Stimulated activated CD8-positive, alpha-beta memory T cell treated with anti-CD3 and anti-CD28 coated beads, Interleukin-4, amount 100 ng/mL, for 1 hour (primary cell): ENCODE measurements at places on chromosomes 2 and 18.

- DNase-seq: no peak
These were observed 239.8 kb upstream of the ZEB2 start for GRCh38 chr2:144759746-144760145.

DNA sequence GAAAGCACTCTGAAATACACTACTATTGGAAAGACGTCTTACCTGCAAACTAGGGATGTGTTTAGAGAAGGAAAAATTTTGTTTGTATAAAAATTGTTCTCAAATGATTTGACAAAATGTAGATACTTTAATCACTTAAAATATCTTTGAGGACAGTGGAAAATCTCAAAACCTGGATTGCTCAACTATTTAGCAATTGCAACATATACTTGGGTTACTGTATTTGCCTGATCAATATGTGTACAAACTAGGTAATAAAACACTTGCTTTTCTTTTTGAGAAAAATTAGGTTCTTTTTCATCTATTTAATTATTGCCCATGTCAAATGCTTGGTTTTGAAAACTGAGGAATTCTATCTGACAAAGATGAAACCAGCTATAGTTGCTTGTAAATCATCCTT lies 60.9 kb downstream of the CPS1 start:
- DNase-seq: no peak

DNA sequence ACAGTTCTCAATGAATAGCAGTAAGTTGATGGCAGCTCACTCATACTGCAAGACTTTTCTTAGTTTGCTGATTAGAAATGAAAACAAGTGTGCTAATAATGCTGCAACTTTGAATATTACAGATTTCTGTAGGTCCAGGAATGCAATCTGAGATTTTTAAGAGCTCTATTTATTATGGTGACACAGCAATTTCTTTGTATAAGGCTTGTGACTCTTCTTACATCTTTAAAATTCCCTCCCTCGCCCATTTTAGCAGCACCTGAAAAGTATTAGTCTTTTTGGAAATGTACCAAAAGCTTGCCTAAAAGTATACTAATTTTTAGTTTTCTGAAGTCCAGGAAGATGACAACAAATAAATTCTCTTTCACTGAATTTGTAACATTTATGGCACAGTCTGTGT lies 4.4 kb upstream of the HTR2B start:
- DNase-seq: no peak

GRCh38 chr2:158154596-158154995 lies 52.9 kb downstream of the UPP2 start:
- DNase-seq: no peak

DNA sequence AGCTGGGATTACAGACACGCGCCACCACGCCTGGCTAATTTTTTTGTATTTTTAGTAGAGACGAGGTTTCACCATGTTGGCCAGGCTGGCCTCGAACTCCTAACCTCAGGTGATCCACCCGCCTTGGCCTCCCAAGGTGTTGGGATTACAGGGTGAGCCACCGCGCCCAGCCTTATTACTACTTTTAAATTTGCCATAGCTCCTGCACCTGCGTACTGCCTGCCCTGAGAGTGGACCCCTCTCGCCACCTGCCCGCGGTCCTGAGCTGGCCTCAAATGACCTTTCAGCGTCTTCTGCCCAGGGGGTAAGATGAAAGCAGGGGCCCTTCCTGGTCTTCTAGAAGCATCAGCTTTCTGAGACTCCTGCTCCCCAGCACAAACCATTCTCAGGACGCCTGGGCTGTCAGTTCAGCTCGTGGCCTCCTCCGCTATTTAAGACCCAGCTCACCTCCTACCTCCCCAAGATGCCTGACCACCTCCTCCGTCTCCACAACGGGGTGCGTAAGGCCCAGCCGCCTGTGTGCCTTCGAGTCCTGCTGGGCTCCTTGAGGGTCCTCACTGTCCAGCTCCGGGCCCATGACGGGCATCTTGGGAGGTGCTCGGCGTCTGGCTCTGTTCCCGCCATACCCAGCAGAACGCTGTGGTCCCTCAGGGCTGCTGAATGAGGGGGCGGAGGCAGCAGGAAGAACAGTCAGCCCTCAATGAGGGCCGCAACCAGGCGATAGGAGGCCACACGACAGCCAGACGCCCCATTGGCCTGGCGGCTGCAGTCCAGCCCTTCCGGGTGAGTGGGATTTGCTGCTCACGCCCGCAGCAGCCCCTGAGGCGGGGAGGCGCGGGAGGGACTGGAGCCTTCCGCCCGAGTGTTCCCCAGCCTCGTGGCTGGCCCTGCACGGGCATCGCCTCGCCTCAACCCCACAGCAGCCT lies 266.6 kb downstream of the TFCP2L1 start:
- DNase-seq: no peak

GRCh38 chr2:192854706-192855105 lies 660.0 kb upstream of the TMEFF2 start:
- DNase-seq: no peak

GRCh38 chr18:25449046-25449445 lies 97.1 kb upstream of the ZNF521 start:
- DNase-seq: no peak

- no peak for DNase-seq
These were observed 11.6 kb downstream of the TTR start for GRCh38 chr18:31603315-31603714.

GRCh38 chr18:11974741-11975325 lies 6.5 kb upstream of the IMPA2 start:
- no peak for DNase-seq

GRCh38 chr2:154375579-154375931 lies 322.9 kb upstream of the KCNJ3 start:
- DNase-seq: no peak

DNA sequence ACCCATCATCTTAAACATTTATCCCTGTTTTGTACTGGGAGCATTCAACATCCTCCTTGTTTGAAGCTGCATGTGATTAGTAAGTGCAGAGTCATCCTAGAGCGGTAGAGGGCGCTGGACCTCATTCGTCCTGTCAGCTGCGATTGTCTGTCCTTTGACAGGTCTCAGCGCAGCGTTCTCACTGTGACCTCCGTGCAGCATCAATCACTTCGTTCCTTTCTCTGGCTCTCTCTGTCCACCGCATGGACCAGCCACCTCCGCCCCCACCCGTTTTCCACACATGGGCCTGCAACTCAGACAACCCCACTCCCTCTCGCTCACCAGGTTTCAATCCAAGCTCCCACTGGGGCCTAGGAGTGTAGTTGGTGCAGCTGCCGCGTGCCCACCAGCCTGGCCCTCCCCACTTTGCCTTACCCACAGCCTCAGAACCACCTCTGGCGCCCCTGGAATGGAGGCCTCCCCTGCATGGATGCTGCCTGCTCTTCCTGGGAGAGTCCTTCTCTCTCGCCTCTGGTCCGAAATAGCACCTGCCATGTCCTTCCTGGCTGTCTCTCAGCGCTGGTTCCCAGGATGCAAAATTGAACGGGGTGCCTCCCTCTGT lies 90.5 kb downstream of the NDUFA10 start:
- no peak for DNase-seq

- no peak for DNase-seq
These were observed 81.5 kb downstream of the STPG4 start for GRCh38 chr2:47073641-47074040.

GRCh38 chr18:25830787-25831186 lies 259.6 kb downstream of the SS18 start:
- DNase-seq: no peak

GRCh38 chr2:119711352-119711751 lies 32.4 kb downstream of the TMEM177 start:
- DNase-seq: no peak

- DNase-seq: no peak
These were observed 750 bp upstream of the RIOK3 start for GRCh38 chr18:23452347-23452727.

DNA sequence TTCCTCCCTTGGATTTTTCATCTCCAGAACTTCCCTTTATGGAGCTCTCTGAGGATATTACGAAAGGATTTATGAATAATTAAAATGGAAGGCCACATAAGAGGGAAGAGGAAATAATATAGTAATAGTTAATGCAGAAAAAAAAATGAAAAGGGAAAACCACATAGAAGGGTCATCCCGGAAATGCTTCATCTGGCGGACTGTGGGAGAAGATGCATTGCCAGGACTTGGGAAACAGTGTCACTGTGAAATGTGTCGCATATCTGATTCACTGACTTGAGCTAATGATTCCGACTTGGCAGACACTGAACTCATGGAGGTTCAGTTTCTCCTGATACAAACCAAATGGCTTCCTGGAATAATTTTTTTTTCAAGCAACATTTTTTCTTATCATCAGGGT lies 129.9 kb upstream of the RMP24 start:
- DNase-seq: no peak

GRCh38 chr2:121408641-121409040 lies 122.0 kb upstream of the RNU4ATAC start:
- DNase-seq: no peak

- no peak for DNase-seq
These were observed 32.3 kb upstream of the ZBTB7C start for GRCh38 chr18:48441405-48441881.

- no peak for DNase-seq
These were observed 2.0 kb upstream of the MYO1B start for GRCh38 chr2:191243154-191243553.

GRCh38 chr2:219552382-219553167 lies 8.7 kb downstream of the TMEM198 start:
- DNase-seq: peak; percentile 60

DNA sequence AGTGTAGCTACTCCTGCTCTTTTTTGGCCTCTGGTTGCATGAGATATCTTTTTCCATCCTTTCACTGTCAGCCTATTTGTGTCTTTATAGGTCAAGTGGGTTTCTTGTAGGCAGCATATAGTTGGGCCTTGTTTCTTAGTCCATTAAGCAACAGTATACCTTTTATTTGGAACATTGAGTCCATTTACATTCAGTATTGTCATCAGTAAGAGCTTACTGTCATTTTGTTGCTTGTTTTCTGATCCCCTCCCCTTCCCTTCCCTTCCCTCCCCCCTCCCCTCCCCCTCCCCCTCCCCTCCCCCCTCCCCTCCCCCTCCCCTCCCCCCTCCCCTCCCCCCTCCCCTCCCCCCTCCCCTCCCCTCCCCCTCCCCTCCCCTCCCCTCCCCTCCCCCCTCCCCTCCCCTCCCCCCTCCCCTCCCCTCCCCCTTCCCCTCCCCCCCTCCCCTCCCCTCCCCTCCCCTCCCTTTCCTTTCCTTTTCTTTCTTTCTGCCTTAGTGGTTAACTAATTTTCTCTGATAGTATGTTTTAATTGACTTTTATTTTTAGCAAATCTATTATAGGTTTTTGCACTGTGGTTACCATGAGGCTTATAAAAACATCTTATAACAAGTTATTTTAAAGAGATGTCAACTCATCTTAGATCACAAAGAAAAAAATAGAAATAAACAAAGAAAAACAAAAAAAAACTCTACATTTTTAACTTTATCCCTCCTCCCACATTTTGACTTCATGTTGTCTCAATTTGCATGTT lies 13.2 kb upstream of the DCDC2C start:
- DNase-seq: no peak

DNA sequence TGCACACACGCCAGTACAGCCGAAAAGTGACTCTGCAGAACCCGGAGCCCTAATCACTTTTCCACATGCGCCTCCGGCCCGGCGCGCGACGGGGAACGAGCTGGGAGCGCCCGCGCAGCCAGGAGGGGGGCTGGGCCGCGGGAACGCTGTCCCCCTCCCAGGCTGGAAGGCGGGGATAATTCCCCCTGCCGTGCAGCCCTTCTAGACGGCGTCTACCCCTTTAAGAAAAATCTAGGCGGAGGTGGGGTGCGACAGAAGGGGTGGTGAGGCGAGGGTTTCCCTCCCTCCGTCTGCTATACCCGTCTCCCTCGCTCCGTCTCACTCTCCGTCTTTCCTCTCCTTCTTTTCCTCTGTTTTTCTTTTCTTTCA lies 2.4 kb downstream of the CYP26B1 start:
- DNase-seq: no peak

GRCh38 chr2:90077948-90078347 lies 1386.5 kb downstream of the RPIA start:
- no peak for DNase-seq

DNA sequence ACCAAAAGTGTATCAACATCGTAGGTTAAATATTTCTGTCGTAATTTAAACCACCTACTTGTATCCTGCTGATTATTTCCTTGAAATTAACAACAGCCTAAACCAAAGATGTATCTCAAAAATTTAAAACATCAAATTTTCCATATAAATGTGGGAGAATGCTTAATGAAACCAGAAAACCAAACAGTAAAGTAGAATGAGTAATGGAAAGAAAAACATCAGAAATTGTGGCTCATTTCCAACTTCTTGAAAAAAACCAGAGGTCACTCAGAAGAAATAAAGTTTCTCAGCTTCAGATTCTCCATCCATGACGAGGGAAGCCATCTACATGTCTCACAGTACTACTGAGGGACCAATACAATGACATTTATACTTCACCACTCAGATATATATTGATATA lies 296.5 kb downstream of the NOL4 start:
- no peak for DNase-seq

DNA sequence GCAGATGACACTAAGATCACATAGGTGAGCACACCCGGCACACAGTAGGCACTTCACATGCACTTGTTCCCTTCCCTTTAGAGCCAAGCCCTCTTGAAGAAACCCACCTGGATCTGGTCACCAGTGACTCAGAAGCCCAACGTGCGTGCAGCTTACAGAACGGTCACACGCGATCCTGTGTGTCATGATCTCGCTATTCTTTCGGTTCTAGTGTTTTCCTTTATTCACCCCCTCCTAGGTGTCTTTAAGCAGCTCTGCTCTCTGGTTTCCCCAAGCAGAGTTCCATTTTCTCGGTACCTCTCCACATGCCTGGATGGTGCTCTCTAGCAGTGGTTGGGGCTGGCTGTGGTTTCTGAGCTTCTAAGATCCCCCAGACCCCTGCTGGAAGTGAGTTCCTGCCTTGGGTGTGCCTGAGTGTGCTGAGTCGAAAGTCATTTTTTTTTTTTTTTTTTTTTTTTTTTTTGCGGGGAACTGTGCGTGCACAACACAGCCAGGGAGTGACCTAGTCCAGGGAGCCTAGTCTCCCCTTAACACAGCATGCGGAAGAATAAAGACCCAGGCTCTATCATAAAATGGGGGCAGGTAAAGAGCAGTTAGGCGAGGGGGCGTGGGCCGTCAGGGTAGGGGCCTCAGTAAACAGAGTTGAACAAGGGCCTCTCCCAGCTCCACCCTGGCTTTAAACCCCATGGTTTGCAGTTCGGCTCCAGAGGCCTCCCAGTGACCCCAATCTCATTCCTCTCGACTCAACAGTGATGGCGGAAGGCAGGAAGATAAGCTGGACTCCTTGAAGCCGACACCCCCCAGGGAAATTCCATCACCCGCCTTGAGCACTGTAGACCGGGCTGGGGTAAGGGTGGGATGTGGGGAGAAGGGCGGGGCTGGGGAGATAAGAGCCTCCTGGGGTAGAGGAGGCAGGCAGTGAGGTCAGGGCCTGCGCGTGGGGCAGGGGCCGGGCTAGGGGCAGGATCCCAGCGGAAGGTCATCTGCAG lies 29.8 kb upstream of the DNMT3A start:
- no peak for DNase-seq

GRCh38 chr2:26534098-26534864 lies 56.4 kb upstream of the OTOF start:
- no peak for DNase-seq

DNA sequence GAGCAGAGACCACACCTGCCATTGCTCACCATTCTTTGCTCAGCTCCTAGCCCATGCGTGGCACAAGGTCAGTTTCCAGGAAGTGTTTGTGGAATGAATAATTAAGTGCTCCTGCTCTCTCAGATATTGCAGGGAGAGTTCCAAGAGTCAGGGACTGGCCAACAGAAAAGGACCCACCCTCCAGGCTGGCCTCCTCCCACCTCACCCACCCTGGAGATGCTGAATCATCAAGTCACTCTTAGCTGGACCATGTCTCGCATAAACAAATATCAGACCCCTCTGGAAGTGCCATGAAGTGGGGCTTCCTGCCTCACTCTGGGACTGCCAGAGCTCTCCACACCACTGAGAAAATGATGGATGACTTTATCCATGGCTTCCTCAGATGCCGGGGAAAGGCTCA lies 256.0 kb downstream of the TNS1 start:
- no peak for DNase-seq

GRCh38 chr2:45696708-45697107 lies 45.2 kb downstream of the PRKCE start:
- no peak for DNase-seq
